Head of caudate nucleus (tissue), 42 donors: ENCODE measurements at places on chromosomes 3 and 15.

DNA sequence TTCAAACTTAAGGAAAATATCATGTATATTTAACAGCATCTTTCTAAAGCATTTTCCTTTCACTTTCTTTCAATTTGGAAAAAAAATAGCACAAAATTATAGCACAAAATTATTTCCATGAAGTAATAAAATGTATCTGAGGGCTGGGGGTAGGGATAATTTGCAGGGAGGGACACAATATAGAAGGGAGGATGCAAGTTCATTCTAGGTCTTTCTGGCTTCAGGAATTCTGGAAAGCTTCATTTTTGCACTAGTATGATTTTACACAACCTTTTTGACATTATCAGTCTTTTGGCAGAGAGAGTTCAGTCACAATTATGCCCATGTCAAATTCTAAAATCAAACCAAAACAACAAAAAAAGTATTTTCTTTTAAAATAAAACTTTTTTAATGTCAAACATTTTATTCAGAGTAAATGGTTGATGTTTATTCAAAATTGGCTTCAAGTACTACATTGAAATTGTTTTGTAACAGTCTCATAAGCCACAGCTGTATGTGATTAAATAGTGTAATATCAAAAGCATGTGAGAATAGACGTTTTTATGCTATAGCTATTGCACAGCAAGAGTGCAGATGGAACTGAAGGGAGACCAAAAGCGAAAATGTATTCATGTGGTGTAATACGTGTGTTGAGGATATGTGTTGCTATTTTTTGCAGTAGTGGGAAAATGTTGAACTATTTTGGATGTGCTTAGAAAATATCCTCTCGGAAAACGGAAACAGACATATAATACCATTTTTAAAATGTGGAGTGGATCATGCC is 5.8 kb downstream of the RBMS3 start:
- no peak for DNase-seq

- DNase-seq = no peak
These were observed 3.7 kb downstream of the SHQ1 start for GRCh38 chr3:72844436-72844993.

GRCh38 chr3:172103724-172104123 is 64.3 kb downstream of the FNDC3B start:
- DNase-seq = no peak

GRCh38 chr3:127093312-127093711 is 99.6 kb upstream of the PRR23E start:
- no peak for DNase-seq

DNA sequence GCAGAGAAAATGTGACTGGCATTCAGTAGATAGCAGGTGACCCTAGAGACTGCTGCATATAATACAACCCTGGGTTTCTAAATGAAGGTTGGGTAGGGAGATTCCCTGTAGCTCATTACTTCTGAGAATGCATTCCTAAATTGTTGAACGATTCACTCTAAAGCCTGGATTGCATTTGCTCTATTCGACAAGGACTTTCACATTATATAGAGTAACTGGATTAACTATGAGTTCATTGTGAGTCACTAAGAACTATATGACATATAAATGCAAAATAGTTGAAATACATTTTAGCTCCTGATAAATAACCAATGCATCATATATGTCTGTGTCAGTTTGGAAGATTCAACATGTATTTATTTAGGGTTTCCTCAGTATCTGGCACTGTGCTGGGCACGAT is 294.7 kb upstream of the CCDC54 start:
- no peak for DNase-seq

- no peak for DNase-seq
These were observed 7.3 kb downstream of the CSRNP1 start for GRCh38 chr3:39146083-39146501.

DNA sequence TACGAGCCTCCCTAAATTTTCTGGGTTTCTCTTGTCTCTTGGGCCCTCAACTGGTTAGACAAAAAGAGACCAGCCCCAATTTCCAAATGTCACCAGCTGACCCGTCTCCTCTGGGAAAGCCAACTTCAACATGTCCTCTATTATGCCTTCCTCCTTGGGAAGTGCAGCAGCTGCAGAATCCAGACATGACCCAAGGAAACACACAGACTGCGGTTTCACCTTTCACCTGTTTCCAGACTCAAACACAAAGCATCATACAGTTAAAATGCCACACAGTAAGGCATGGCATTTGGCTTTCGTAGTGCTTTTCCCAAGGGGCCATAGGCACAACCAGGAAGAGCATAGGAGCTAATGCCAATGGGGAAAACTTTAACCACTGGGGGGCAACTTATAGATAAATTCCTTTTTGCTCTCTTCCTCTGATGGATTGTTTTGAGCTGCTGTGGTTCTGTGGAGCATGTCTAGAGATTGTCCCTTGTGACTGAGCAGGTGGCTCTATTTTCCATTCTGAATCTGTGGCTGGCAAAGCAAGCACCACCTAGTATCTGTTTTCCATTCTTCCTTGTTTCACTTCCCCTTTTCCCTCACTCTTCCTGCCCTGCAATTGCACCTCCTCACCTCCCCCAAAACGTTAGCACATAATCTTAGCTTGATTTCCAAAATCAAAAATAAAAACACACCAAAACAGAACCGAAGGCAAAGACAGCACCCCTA is 49.3 kb downstream of the HHLA2 start:
- DNase-seq = no peak

GRCh38 chr3:63909431-63909830 is 2.8 kb downstream of the SCAANT1 start:
- no peak for DNase-seq

DNA sequence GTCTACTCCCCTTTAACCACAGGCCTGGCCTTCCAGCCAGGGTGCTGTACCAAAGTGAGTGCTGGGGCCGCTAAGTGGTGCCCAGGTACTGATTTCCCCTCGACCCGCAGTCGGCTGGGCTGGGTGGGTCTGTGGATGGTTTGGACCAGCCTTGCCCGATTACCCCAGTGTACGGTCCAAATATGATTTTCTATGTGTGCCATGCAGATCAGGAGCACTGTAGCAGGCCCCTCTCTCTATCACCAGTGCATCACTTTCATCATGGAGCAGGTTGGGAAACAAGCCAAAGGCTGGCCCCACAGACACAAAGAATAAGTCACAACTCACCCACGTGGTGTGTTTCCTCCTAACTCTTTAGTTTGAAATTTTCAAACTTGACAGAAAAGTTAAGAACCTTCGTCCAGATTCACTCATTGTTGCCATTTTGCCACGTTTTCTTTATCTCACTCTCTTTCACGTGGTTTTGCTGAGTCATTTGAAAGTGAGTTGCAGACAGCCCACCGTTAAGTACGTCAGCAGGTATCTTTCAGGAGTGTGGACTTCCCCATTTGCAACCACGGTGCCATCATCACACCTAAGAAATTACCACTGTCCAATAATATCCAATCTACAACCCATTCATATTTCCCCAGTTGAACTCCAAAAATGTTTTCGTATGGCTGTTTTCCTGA is 37.0 kb downstream of the ZNF710 start:
- no peak for DNase-seq

DNA sequence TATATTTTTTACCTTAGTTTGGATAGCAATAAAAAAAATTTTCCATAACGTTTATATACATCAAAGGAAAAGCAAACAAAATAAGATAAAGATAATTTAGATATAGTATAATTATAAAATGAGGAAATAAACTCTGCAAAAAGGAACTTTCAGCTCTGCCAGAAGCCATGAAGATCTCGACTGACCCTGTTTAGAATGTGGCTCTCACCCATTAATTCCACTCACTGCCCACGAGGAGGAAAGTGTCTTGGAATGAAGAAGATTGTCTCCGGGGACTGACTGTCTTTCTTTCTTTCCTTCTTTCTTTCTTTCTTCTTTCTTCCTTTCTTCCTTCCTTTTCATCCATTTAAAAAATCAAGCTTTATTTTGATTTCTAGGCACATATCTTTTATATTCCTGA is 20.1 kb upstream of the PRR20G start:
- DNase-seq = no peak

GRCh38 chr3:104785947-104786346 is 580.8 kb upstream of the ALCAM start:
- no peak for DNase-seq

- DNase-seq = peak; percentile 68
These were observed at the start of gene CSK for GRCh38 chr15:74781431-74782258. TSS of gene CSK (plus strand) at chr15:74782080. CDS start at chr15:74798298, 16,218 bp downstream.
